ENCODE measurements at places on chromosomes 6 and 20. TPM values are rescaled to one million over a fixed set of nuclear protein-coding genes. Genes with fewer than 3 reads are reported as not detected.

DNA sequence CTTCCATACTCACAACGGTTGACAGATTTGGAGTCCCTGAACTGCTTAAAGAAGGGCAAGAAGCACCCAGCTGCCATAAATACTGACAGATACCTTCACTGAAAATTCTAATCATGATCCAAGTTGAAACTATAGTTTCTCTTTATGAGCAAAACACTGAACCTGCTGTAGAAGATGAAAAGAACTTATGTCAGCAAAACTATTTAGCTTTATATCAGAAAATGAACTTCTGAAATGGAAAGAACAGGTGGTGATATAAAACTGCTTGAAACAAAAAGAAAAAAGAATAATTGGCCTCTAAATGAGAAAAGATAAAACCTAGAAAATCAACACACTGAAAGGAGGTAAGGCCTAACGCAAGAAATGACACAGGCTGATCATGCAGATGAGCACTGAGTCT lies 72.4 kb downstream of the HACE1 start:
- no peak for DNase-seq

DNA sequence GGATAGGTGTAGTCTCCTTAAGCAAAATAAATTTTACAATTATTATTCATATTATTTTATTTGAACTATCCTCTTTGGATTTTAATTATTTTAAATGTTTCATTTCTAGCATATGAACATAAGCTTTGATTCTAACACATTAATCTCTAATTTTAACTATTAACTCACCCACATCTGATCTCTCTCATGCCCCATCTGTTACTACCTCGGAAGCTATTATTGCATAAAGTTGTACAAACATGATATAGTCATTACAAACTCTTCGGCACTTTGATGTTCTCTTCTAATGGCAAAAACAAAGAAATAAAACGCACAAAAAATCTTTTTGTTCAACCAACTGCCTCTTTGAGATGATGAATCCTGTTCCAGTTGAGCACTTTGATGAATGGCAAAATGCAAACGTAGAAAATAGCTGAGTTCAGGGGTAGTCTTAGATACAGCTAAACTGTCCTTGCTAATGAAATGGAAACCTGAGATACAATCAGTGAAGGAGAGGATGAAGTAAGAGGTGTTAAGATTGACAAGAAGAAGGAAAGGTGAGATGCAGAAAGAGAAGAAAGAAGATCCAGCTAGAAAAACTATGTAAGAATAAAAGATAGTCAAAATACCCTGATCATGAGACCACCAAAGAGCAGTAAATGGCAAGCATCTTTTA lies 41.1 kb downstream of the EPM2A start:
- no peak for DNase-seq

GRCh38 chr20:59463541-59463940 lies 140.8 kb upstream of the PHACTR3 start:
- no peak for DNase-seq

GRCh38 chr6:37514837-37515236 lies 15.1 kb upstream of the CCDC167 start:
- no peak for DNase-seq

DNA sequence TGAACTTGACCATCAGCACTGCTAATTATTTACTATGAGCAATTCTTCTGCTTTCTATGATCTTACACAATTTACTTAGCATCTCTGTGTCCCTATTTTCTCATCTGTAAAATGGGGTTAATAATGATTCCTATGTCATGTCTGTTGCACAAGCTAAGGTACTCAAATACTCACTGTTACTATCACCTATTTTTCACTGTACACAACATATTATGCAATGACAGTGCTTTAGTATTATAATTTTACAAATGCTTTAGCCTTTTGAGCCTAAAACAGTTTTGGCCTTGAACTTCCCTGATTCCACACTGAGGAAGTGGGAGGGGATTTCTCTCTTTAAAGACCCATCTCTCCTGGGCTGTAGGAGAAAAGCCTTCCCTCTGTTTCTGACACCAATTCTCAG lies 36.9 kb upstream of the THEMIS start:
- DNase-seq, result no peak

DNA sequence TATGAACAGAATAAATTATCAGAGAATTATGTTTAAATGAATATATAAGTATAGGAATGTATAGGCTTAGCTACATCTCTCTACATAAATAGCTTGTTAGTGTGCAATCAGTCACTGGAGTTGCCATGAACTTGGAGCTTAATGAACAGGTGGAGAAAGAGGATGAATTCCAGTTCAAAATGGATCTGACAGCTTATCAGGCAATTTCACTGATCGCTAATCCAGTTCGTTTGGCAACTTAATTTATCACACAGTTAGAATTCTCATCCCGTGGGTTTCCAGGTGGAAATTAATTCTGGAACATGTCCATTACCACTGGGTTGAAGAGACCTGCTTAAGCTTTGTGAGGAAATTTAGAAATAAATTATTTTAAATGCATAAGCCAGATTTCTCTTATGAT lies 118.1 kb downstream of the MACROD2 start:
- DNase-seq, result no peak

- DNase-seq, result no peak
Observed at GRCh38 chr6:144879436-144879835, 594.3 kb downstream of the UTRN start.

- no peak for DNase-seq
Observed at GRCh38 chr6:152379423-152379822, 257.7 kb downstream of the SYNE1 start.

DNA sequence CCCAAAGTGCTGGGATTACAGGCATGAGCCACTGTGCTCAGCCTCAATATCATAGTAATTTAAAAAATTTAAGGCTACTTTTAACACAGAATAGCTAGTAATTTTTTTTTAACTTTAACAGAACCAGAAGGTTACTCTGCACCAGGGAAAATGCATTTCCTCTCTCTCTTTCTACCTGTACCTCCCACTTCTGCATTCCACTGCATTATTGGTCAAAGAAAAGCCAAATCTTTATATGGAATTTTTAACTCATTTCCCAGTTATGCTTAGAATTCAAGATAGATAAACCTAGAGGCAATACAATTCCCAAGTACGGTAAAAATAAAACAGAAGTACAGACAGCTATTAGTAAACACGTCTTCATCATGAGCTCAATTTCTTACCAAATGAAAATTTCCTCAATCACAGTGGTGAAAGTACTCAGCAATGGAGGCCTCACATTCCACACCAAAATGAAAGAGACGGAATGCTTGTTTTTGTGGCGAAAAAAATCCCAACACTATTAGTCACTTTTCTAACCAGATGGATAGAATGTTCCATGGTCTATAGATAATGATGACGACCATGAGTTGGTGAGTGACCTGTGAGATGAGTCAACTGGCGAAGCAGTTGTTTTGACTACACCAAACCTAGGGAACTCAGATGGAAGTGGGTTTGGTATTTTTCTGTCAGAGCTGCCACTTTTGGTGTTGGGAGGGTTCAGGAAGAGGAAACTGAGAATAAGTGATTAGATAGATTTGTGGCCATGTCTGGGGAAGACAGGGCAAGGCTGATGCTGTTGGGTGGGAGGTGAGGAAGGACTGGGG lies 104.7 kb upstream of the SGK1 start:
- DNase-seq, result no peak

DNA sequence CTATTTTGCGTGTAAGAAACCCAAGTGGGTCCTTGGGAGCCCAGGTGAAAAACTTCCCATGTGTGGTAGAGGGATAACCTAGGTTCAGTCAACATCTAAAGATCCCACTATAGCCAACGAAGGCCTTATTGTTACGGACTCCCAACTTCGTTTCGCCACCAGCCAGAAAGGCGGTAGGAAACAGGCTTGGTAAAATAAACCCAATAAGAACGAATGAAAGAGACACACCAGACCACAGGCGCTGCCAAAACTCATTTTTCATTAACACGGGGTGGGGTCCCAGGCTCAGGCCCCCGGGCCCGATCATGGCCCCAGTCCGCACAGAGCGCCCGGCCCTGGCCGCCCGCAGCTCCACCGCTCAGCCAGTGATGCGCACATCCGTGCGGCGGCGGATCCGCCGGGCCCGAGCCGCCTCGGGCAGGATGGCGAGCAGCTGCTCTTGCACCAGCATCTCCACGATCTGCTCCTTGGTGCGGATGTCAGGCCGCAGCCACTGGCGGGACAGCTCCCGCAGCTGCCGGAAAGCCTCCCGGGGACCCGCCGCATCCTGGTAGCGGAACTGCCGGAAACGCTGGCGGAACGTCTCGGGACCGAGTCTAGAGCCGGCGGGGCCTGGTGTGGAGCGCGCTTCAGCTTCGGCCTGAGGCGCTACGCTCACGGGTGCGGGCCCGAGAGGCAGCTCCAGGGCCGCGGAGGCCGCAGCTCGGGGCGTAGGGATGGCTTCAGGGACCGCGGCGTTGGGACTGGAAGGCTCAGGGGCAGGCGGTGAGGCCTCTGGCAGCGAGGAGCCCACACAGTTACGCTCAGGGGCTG lies 709 bp downstream of the SCAND1 start:
- DNase-seq, result peak; percentile 71

- DNase-seq, result no peak
Observed at GRCh38 chr6:31474871-31475286, 23.1 kb upstream of the MICB start.

- no peak for DNase-seq
Observed at GRCh38 chr6:158417760-158418098, 105.5 kb downstream of the TULP4 start.

GRCh38 chr6:169933839-169934698 lies 182.6 kb downstream of the ERMARD start:
- DNase-seq, result no peak

GRCh38 chr20:57451795-57452661 lies 60.8 kb downstream of the RBM38 start:
- DNase-seq, result peak; percentile 23

GRCh38 chr6:10309457-10310329 lies 105.2 kb downstream of the TFAP2A start:
- DNase-seq, result no peak

DNA sequence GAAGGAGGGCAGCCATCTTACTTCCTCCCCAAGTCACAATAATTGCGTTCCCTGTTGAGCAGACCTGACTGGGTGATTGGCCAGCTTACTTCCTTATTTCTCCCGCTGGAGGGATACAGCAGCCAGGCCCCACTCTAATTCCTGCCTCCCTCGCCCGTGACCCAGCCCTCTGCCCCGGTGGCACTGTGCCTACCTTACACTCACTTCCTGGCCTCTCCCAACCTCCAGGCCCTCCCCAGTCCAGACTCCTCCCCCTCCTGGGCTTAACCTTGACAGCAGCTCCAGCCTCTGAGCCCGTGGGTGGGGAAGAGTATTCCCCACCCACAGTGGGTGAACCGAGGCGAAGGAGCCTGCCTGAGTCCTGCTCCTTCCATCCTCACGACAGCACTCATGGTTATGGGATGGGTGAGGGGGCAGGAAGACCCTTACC lies 3.0 kb downstream of the BAK1 start:
- DNase-seq, result no peak

DNA sequence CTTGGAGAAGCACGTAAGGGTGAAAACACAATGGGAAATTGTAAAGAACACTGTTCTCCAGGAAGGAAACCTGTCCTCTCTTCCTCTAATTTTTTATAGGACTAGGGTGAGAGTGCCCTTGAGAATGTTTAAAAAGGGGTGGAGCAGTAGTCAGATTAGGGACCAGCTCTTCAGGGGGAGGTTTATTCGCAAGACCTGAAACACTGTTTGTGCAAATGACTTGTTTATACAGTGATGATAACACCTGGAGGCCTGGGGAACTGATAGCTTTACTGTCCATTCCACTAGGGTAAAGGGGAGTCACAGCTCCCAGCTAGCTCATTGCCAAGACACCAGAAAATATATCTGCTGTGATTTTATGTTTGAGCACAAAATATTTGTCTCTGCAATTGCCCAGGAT lies 8.1 kb upstream of the FUT9 start:
- no peak for DNase-seq

DNA sequence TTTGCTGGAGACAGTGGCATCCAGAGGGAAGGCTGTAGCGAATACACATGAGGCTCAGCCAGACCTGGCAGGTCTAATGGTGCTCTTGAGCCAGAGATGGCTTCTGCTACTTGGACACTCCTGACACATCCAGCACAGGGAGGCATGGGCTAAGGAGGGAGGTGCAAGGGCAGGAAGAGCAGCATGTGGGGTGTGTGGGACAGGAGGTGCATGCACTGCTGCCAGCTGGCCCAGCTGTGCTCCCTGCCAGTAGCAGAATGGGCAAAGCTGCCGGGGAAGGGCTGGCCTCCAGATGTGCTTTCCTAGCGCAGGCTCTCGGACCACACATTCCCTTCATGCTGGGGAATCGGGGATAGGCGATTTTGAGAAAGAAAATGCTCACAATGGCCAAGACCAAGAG lies 309.2 kb downstream of the CDC5L start:
- no peak for DNase-seq

- DNase-seq, result no peak
Observed at GRCh38 chr6:6210994-6211393, 109.5 kb downstream of the F13A1 start.

- no peak for DNase-seq
Observed at GRCh38 chr20:46739431-46740213, 30.2 kb downstream of the SLC2A10 start.

DNA sequence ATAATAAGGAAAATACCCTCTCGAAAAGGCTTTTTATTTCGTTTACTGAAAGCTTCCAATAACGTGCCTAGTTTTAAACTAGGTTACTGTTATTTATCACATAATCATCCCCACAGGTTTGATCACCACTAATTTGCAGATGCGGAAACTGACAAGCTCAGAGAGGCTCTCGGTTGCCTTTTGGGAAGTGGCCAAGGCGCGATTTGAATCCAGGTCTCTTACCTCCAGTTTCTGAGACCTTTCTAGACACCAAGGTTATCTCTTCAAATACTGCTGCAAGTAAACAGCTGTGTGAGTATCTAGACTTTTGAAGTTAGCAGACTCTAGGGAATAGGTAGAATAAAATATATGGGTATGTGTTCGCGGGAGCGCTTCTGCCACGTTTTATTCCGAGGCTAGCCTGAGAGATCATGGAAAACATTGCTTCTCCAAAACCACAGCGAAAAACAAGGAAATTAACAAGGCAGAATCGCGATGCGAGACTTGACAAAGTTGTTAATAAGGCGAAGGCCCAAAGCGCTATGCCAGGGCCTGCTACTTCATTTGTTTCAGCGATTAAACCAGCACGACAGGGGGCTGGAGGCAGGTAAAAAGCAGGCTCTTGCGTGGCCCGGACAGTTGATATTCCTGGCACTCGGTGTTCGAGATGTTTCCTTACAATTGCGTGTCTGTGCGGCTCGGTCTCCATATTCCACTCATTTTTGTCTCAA lies 1.8 kb upstream of the JARID2 start:
- DNase-seq, result no peak

DNA sequence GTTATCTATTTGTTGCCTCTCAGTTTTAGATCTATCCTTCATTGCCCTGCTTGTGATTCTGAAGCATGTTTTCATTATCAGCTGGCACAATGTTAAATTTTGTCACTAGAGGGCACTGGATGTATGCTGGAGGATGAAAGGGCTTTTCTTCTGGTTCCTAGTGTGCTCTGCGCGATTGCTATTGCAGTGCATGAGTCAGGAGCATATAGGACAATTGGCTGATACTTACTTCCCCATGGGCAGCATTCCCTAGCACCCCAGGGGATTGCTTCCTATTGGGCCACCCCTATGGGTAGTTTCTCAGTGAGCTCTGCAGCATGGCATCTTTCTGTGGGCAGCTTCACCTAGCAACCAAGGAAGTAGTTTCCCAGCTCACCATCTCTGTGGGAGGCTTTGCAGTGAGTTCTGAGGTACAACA lies 280.3 kb upstream of the SYNCRIP start:
- no peak for DNase-seq

DEFB132 gene
- total RNA-seq, result not detected

TRAM2 gene
- total RNA-seq, result 1.6 TPM

PRRT1 gene
- total RNA-seq, result 1.5 TPM

TGM3 gene
- not detected for total RNA-seq

All from activated naive CD8-positive, alpha-beta T cell treated with anti-CD3 and anti-CD28 coated beads for 36 hours (primary cell).